ENCODE measurements at places on chromosomes 3 and 15.

GRCh38 chr3:188904670-188905069, 267.1 kb upstream of the TPRG1 start:
- DNase-seq = no peak

GRCh38 chr3:106281221-106281620, 412.4 kb upstream of the CBLB start:
- DNase-seq = no peak

GRCh38 chr3:179653096-179653797, 407 bp downstream of the USP13 start:
- DNase-seq = peak; percentile 56

DNA sequence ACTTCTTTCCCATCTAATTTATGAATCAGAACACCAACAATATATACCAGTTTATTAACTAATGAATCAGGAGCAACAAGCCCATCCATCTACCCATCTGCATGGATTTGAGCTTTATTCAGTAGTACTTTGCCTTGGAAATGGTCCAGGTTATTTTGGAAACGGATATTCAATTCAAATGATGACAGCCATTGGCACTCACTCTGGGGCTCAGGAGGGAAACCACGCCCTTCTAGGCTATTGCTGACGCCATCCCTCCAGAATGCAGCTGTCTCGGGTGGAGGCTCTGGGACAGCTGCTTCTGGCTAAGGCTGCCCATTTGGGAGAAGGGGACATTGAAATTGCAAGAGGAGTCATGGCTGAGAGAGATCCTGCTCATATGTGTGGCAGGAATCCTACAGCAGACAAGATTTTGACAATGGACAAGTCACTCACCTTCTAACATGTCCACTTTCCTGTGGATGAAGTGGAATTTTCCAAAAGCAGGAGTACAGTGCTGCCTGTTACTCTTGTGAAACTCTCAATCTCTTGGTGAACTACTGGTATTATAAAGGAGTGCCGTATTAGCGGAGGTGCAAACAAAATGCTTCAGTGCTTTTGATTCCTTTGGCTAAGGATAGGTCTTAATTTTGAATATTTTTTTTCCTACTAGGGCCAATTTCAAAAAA, 29.3 kb upstream of the TRAK1 start:
- peak; percentile 65 for DNase-seq

GRCh38 chr3:182479419-182480336, 313.6 kb upstream of the ATP11B start:
- no peak for DNase-seq

- no peak for DNase-seq
Measured at GRCh38 chr15:54517366-54517765, 539.1 kb downstream of the UNC13C start.

DNA sequence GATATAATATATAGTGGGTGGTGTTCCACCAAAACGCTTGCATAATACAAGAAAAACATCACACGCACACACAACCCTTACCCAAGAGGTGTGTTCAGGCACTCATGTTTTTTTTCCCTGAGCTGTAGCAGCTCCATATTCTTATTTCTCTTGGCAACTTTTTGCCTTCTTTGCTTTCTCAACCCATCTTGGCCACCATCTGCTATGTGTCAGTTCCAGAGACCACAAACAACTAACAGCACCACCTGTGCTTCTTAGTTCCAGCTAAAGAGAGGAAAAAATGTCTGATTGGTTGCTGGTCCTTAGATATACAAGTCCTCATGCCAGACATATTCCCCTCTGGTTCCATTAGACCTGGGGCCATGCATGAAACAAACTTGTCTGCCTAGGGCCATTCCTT, 11.9 kb downstream of the ACTC1 start:
- no peak for DNase-seq

- DNase-seq = no peak
Measured at GRCh38 chr15:89494941-89495637, 1.3 kb downstream of the RHCG start.

GRCh38 chr15:41778521-41778920, 4.2 kb downstream of the MAPKBP1 start:
- no peak for DNase-seq

GRCh38 chr15:78737187-78737820, 74.0 kb downstream of the ADAMTS7 start:
- no peak for DNase-seq

GRCh38 chr15:58985443-58985842, 2.0 kb upstream of the RNF111 start:
- DNase-seq = no peak

DNA sequence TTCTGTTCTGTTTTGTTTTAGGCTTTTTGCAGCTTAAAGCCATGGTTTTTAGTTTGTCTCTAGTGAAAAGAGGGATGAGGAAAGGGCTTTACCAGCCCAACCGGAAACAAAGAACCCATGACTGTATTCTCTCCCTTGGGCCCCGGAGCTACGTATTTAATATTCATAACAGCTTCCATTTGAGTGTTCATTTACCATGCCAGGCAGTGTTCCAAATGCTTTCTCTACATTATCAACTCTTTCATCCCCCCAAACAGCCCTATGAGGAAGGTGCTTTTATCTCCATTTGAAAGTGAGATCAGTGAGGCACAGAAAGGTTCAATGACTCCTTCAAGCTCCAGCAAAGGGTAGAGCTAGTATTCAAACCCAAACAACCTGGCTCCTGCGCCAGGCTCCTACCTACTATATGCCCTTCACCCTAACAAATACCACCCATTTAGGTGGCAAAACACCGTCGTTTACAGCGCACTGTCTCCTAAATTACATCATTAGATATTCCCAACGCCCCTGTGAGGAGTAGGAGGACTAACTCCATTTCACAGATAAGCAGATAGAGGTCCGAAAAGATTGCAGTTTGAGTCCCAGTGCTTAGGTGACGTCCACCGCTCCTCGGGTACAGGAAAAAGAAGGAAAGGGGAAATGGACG, 27.9 kb downstream of the GTPBP8 start:
- no peak for DNase-seq

DNA sequence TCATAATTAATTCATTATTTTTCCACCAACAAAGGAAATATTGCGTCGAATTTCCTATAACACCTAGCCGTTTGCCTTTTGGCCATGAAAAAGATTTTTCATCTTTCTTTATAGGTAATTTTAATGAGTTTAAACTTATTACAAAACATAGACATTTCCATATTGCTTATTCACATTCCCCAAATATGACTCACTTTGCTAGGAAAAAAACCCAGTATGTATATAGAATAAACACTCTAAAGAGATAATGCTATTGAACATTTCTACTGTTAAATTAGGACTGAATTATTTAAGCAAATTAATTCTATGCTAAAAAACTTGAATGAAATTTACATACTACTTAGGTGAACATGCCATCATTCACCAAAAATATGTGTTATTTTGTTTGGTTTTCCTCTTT, 16.2 kb downstream of the ZPLD1 start:
- DNase-seq = no peak

DNA sequence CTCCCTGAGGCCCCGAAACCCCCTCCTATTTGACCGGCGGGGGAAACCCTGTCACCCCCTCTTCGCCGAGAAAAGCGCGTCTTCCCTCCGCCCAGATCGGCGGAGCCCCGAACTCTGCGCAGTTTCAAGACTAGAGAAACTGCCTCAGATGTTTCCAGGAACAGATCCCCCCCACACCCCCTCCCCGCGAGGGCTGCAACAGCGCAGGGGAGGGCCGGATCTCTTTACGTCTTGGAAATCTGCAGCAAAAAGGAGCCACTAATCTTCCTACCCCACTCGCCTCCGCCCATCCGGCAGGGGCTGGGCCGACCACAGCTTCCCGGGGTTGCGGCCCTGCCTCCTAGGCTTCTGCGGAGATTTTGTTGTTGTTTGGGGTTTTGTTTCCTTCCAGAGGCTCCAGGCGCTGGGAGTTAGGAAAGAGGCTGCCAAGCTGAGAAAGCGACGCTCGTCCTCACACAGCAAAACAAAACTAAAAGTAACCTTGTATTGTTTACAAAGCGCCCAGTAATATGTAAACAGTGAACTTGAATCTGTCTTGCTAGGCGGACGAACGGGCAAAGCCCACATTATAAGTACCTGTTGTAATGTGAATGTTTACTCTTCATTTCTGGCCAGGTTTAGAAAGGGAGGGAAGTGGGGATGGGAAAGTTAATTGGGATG, 2.2 kb downstream of the FOXB1 start:
- DNase-seq = peak; percentile 73

DNA sequence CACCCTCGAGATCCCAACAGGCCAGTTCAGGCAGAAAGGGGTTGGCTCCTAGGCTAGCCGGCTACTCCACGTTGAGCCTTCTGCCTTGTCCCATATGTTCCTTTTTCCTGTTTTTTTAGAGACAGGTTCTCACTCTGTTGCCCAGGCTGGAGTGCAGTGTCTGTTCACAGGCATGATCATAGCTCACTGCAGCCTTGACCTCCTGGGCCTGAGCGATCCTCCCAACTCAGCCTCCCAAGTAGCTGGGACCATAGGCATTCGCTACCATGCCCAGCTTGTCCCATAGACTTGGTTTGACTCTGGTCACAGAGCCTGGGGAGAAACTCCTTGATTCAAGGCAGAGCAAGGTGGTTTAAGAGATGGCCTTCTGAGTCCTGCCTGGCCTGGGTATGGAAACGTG, 32.3 kb downstream of the ZNF710 start:
- no peak for DNase-seq
